ENCODE measurements at places on chromosomes 5 and 9.

DNA sequence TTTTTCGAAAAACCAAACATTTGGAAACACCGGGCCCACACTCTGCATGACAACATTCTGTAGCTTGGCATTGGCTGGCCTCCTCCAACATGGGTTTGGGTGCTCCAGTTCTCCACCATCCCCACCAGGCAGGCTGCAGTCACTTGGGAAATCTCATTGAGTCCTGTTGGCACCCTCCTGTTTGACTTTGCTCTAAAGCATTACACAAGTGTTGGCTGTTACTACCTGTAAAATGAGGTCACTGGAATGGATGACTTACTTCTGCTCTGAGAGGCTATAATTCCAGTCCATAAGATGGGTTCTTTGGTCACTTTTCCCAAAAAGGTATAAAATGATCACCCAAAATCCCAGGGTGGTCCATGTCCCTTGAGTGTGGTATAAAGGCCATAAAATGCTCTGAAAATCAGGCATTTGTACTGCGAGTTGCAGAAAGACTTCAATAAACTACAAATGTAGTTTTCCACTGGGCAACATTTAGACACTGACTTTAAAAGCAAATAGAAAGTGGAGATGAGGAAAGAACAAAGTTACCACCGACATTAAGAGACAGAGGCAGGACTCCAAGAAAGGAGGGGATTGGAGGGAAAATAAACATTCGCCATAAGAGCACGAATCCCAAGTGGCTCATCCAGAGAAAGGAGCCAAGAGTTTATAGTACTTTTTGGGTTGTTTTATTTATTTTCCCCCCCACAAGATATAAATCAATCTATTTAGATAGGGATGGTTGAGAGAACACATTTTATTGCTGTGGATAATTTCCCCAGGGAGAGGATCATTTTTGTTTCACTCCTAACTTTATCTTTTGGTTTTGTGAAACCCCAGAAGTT lies 295.1 kb downstream of the TLE1 start:
- DNase-seq, result no peak

DNA sequence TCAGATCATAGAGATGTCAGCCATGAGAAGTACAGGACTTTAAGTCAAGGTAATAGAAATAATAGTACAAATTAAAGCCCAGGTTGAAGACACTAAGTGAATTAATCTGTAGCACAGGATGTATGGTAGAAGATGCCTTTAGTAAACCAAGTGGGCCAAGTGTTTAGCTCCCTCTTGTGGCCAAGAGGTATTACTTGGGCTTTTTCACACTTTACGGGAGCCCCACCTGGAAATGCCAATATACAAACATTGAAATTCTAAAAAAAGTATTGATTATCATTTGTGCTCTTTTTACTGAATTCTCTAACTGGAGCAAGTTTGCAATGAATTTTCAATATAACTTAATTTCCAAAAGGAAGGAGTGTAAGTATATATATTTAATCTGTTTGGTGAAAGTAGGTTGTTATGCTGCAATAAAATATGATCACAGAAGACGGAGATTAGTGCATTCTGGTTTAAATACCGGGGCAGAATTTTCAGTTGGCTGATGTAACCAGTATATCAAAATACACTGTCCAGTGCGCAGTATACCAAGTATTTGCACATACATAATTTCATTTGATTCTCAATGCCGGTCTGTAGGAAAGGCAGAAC lies 84.7 kb downstream of the PARP8 start:
- peak; percentile 33 for DNase-seq

DNA sequence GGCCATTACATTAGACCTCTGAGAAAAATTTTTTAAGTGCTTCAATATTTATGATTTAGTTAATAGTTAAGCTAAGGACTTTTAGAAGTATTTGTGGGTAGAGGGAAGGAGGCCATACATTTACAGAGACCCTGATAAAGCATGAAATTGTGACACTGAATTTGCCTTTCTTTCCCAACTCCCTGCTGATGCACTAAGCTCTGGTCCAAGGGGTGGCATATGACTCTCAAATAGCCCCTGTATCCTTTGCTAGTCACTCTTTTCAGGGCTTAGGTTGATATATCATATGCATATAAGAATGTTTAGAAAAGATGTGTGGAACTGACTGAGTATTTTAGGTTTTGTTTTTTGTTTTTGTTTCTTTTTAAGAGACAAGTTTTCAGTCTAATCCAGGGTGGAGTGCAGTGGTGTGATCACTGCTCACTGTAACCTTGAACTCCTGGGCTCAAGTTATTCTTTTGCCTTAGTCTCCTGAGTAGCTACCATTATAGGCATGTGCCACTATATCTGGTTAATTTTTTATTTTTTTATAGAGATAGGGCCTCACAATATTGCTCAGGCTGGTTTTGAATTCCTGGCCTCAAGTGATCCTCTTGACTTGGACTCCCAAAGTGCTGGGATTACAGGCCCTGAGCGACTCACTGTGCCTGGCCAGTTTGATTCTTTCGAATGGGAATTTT lies 20.5 kb downstream of the KIAA1958 start:
- no peak for DNase-seq

GRCh38 chr5:3604501-3604900 lies 8.9 kb downstream of the IRX1 start:
- no peak for DNase-seq

- DNase-seq, result no peak
Observed at GRCh38 chr5:170080786-170081445, 24.8 kb upstream of the FOXI1 start.

GRCh38 chr5:136147632-136148031 lies 15.0 kb downstream of the SMAD5 start:
- no peak for DNase-seq

GRCh38 chr5:968881-969280 lies 39.7 kb upstream of the NKD2 start:
- no peak for DNase-seq

DNA sequence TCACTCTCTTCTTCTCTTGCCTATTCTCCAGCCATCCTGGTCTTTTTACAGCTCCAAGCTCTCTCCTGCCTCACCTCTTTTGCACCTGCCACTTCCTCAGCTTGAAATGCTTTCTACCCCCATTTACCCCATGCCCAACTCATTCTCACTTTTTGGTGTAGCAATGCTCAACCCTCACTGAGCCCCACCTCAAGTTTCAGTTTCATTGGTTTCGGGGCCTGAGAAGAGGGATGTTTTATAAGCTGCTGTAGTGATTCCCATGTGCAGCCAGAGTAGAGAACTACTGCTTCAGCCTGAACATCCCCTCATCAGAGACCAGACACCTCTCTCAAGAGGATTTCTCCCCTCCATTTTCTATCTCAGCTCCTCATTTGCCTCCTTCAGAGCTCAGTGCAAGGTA lies 45.2 kb upstream of the FYB1 start:
- no peak for DNase-seq

GRCh38 chr9:21812946-21813568 lies 10.6 kb downstream of the MTAP start:
- DNase-seq, result peak; percentile 74

DNA sequence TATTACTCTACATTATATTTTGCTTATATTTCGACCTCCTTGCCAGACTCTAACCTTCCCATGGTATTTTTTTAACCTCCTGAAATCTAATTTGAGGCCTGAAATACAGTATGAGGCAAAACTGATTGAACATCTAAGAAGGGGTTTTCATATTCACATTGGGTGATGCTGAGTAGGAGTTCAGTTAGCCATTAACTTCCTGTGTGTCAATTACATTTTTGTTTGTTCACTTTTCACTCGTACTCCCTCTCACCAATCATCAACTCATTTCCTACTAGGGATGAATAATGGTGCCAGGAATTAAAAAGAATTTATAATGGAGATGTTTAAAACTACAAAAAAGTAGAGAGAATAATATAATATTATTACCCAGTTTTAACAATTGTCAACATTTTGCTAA lies 27.6 kb upstream of the GLRA1 start:
- DNase-seq, result no peak

- no peak for DNase-seq
Observed at GRCh38 chr5:73154208-73155006, 18.6 kb upstream of the TMEM174 start.

GRCh38 chr9:132507670-132508469 lies 74.5 kb upstream of the BARHL1 start:
- peak; percentile 66 for DNase-seq

GRCh38 chr9:134980516-134980915 lies 62.8 kb upstream of the FCN1 start:
- no peak for DNase-seq

Measured in hematopoietic multipotent progenitor cell treated with erythropoietin and hydrocortisone succinate and interleukin-3 and kit ligand, for 15 days (in vitro differentiated cells).